ENCODE measurements at places on chromosomes 16 and 17.

GRCh38 chr16:27189335-27189972 is 13.9 kb upstream of the KDM8 start:
- DNase-seq, result no peak

DNA sequence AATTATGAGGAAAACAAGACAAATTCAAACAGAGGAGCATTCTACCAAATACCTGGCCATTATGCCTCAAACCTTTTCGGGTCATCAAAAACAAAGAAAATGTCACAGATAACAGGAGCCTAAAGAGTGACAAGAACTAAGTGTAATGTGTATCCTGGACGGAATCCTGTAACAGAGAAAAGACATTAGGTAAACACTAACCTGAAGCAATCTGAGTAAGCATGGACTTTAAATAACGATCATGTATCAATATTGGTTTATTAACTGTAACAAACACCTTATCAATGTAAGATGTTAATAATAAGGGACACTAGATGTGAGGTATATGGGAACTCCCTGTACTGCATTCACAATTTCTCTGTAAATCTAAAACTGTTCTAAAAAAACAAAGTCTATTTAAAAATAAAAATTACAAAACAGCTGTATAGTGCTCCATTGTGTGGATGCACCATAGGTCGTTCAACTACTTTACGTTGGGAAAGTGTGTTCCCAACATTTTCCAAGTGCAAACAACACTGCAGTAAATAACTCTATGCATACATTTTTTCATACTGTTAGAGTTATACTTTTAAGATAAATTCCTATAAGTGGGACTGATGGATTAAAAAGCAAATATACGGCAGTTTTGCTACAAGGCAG is 14.8 kb downstream of the CMC2 start:
- no peak for DNase-seq

DNA sequence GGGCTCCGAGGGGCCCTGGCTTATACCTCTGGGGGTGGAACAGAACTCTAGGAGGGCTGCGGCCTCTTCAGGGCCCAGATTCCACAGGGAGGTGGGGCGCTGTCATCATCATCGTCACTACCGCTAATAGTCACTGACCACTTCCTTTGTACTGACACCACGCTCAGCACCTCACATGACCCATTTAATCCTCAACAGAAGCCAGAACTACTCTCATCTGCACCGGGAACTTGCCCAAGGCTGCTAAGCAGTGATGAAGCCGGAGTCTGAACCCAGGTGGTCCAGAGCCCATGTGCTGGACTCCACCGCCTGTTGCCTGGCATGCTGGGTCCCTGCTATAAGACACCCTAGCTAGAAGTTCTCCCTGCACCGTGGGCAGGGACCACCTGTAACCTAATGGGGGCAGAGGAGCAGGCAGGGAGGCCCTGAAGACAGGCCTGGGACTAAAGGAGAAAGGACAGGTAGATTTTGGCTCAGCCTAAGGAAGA is 12.0 kb downstream of the UNC13D start:
- no peak for DNase-seq

GRCh38 chr17:61352408-61352770 is 47.3 kb upstream of the TBX2 start:
- no peak for DNase-seq

DNA sequence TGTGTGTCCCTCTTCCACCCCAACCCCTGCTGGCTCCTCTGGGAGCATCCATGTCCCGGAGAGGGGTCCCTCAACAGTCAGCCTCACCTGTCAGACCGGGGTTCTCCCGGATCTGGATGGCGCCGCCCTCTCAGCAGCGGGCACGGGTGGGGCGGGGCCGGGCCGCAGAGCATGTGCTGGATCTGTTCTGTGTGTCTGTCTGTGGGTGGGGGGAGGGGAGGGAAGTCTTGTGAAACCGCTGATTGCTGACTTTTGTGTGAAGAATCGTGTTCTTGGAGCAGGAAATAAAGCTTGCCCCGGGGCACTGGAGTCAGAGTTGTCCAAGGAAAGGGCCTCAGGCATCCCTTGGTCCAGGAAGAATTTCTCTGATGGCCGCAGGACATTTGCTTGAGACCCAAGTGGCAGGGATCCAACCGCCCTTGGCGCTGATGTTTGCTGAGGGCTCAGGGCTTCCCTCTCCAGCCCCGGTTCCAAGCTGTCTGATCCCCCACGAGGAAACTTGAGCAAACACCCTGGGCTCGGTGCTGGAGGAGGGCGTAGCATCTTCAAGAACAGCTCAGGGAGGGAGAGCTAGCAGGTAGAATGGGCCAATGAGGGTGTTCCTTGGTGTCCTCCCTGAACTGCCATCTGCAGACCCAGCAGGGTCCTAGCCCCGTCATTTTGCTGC is 4.5 kb downstream of the NXPH3 start:
- no peak for DNase-seq

DNA sequence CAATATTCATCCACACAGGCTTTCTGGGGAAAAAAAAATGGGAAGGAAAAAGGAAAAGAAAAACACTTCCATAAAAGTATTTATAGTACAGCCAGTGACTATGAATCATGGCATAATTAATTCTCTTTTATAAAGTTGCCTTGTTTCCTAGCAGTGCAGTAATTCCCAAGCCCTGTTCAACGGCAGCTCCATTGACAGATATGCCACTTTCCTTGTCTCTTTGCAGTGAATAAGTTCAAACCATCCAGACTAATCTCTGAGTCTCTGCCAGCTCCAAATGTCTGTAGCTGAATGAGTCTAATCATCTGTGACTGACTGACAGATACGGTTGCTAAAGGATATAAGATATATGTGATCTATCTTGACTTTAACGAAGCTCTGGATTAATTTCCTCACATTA is 52.9 kb upstream of the KCNJ16 start:
- no peak for DNase-seq

- peak; percentile 69 for DNase-seq
These were observed at the start of gene NHERF1 for GRCh38 chr17:74748529-74749278. Gene NHERF1 (plus strand): TSS chr17:74748628. CDS start chr17:74748847, 219 bp downstream.
